Naive thymus-derived CD4-positive, alpha-beta T cell (primary cell): ENCODE measurements at places on chromosomes 6 and 20.

- no peak overlapping the region for H3K27ac ChIP-seq
- no peaks in the 10 kb centered on the region for H3K36me3 ChIP-seq
- no peak overlapping the region for H3K4me3 ChIP-seq
Observed at GRCh38 chr6:154496793-154497517, 13.5 kb downstream of the CNKSR3 start.

DNA sequence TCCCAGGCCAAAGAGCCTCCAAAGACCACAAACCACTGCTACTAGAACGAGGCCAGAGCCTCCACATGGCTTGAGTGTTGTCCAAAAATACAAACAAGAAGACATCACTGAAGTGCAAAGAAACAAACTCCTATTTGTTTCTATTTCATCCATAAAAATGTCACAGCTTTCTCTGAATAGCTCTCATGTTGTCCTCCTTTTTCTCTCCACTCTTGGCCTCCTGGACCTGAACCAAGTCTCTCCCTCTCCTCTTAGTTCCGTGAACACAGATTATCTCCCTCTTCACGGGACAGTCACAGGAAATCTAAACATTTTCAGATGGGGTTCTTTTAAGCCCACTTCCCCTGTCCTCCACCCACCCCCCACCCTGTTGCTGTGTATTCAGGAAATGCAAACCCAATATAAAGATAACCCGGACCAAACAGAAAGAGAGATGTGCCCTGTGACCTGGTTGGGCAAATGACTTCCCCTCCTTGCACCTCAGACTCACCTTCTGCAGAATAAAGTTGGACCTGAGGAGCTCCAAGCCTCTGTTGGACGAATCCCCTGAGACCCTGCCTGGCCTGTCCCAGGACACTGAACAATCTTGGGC, 75.8 kb upstream of the MRPS10 start:
- no peak for DNase-seq
- no peaks in the 10 kb centered on the region for H3K27me3 ChIP-seq
- H3K4me1 ChIP-seq, result peaks cover 8% of the 10 kb centered on the region

DNA sequence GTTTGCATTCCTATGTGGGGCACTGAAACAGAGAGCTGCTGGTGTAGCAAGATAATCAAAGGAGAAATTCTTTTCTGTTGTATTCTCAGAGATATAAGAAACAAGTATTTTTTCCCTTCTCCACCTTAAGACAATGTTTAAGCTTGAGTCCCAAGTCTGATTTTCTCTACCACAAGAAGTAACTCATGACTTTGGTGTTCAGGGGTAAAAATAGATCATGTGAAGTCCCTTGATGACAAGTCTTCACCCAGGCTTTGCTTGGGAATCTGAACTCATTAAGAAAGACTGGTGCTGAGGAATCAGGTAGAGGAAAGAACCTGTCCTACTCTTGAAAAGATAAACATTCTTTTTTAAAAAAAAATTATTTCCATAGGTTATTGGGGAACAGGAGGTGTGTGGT, 205.6 kb downstream of the ALDH8A1 start:
- no peaks in the 10 kb centered on the region for H3K27me3 ChIP-seq
- H3K27ac ChIP-seq, result no peak overlapping the region
- DNase-seq, result no peak
- H3K4me3 ChIP-seq, result no peak overlapping the region
- no peaks in the 10 kb centered on the region for H3K36me3 ChIP-seq

- no peaks in the 10 kb centered on the region for H3K36me3 ChIP-seq
- H3K27me3 ChIP-seq, result no peaks in the 10 kb centered on the region
- H3K27ac ChIP-seq, result peak overlapping the region; percentile 97
Observed at GRCh38 chr20:34560141-34560523, 1.6 kb downstream of the MAP1LC3A start.
